ENCODE measurements at places on chromosomes 5 and 9.

DNA sequence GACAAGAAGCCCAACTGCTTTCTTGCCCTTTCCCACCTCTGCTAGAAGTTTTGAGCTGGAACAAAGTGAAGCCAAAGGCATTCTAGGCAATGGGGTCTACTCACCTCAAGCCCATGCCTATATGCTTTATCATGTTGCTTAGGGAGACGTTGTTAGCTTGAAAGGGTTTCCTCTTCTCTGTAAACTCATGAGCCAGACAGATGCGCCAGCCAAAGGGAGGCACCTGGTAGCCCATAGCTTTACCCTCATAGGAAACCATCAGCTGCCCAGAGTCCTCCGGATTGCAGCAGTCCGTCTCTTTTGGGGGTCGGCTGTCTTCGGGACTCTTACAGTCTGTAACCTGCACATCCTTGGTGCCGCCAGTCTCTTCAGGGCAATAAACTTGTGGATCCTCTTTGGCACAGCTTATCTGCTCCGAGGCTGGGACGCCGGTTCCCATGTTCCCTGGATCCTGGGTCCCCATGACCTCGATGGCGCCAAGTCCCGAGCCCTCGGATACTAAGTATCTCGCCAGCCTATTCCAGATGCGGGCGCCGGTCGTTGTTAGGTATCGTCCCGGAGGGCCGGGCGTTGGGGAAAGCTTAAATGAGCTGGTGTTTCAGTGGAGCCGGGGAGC is 678 bp downstream of the GBA2 start:
- peak; percentile 75 for DNase-seq

- DNase-seq: no peak
These were observed 7.8 kb upstream of the MRNIP start for GRCh38 chr5:179866241-179867078.

DNA sequence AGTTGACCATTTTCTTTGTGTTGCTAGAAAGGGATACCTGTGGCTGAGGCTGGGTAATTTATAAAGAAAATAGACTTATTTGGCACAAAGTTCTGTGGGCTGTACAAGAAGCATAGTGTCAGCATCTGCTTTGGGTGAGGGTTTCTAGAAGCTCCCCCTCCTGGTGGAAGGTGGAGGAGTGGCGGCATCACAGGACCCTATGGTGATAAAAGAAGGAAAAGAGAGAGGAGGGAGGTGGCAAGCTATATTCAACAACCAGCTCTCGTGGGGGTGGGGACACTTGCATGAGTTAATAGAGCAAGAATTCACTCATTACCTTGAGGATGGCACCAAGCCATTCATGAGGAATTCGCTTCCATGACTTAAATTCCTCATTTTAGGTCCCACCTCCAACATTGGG is 2041.4 kb upstream of the CDH9 start:
- no peak for DNase-seq

DNA sequence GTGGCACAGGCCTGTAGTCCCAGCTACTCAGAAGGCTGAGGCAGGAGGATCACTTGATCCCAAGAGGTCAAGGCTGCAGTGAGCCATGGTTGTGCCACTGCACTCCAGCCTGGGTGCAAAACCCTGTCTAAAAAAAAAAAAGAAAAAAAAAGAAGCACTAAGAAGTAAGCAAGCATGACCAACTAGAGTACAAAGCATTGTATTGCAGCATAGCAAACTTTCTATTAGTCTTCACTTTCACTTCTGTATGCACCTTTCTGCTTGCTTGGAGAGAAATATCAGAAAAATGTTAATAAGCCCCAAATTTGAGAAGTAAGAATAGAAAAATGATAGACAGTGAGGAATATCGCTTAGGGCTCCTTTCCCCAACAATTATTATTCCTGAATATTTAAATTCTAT is 497.7 kb upstream of the WWC1 start:
- DNase-seq: no peak

DNA sequence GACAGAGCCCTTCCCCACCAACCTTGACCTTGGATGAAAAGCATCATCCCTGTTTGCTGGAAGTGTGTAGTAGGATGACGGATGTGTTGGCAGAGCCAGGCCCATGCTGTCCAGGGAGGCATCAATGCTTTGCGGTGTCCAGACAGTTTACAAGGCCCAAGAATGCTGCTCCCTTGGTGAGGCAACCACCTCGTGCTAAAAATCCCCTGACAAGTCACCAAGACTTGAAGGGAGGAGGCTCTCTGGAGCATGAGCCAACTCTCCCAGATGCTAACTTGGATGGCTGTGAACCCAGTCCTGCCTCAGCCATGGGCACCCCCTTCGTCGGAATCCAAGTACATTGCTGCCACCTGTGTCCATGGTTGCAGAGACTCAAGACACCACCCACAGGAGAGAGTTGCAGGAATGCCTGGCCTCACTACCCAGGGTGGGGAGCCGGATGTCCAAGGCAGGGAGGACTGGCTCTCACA is 9.5 kb upstream of the NKD2 start:
- no peak for DNase-seq

GRCh38 chr5:150918613-150919012 is 13.8 kb upstream of the ZNF300 start:
- no peak for DNase-seq

- no peak for DNase-seq
These were observed 170.8 kb upstream of the NR3C1 start for GRCh38 chr5:143574236-143574635.

GRCh38 chr5:79619854-79620253 is 7.6 kb downstream of the TENT2 start:
- DNase-seq: no peak

GRCh38 chr5:76838481-76839261 is 11.1 kb upstream of the S100Z start:
- no peak for DNase-seq

- DNase-seq: no peak
These were observed 3.7 kb upstream of the BAAT start for GRCh38 chr9:101388507-101388993.

GRCh38 chr9:129561594-129562281 is 59.2 kb downstream of the C9orf50 start:
- peak; percentile 48 for DNase-seq

GRCh38 chr9:100033877-100034551 is 64.8 kb downstream of the ERP44 start:
- no peak for DNase-seq

Data from Right ventricle myocardium inferior (tissue), 1 donor.